ENCODE measurements at places on chromosomes 7 and 10.
A peak's percentile ranks its signal among the peaks of the same experiment; 100 is the strongest.

DNA sequence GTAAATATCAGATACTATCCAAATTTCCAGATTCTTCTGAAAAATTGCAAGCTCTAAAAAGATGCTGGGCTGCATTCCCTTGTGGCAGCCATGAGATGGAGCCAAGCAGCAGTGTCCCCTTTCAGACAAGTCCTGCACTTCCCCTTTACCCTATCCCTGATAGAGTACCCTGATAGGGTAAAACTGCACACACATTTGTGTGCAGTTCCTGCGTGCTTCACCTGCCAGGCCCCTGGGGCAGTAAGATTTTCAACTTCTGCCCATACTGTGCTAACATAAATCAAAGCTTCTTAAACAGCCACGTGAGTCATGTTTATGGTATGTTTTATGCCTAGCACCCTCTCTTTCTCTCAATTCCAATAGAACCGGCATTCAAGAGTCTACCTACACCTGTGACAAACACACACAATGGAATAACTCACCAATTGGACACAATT is 52.2 kb downstream of the IFIT5 start:
- no peak for DNase-seq

DNA sequence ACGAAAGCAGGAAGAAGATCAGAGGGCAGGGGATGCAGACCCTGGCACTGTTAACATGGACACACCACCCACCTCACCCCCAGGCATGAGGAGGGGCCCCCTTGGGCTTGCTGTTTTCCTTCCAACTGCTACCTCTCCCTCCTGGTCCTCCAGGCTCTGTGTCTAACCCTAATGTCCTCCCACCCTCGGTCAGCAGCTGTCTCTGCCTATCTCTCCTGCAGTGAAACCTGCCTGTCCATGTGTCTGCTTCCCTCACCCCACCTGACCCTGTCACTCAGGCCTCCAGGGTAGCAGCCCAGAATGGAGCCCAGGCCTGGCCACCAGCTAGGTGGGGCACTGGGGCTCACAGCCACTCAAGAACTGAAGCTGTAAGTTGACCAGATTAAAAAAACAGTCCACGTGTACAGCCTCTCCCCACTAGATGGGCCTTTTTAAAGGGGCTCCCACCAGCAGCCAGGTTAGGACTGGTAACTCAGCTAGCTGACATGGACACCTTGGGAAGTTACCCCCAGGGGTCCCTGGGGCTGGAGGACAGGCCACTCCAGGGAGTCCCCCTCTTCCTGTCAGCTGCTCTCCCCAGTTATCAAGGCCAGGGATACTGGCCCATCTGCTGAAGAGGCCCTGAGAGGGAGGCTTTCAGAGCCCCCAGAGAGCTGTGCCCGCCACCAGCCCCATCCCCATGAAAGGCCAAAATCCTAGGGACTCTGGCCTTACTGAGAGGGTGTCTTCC is 1.5 kb downstream of the SMARCD3 start:
- no peak for DNase-seq

DNA sequence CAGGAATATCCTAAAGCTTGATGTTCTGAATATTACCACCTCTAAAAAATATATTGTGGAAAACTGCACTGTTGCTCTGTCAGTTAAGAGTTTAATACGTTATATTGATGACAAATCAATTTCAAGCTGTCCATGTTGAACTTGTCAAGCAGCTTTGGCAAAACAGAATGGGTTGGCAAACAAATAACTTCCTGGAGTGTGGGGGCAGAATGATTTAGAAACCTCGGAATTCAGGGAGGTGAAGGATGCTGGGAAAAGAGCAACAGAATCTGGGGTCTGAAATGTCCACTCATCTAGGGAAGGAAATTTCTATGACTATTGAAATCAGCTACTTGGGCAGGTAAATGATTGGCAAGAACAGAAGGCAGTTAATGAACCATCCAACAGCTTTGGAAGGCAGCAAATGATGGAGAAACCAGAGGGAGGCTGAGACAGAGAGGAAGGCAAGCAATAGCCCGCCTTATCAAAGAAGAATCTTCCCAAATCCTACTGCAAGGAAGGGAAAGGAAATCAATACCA is 95.1 kb upstream of the PALS2 start:
- DNase-seq, result no peak

DNA sequence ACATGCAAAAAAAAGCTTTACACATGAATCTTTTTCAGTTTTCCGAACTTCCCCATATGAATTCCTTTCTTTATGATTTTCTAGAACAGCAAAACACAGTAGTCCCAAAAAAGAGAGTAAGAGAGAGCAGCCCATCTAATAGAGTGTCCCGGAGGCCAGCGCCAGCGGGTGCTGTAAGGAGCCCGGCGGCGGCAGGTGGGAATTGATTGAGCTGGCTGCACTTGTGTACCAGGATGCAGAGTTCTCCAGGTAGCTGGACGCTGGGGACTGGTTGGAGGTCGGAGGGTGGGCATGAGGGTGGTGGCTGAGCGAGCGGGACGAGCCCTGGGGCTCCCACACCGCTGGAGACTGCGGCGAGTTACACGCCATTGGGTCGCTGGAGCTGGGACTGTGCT is 4.0 kb downstream of the DLX5 start:
- no peak for DNase-seq

DNA sequence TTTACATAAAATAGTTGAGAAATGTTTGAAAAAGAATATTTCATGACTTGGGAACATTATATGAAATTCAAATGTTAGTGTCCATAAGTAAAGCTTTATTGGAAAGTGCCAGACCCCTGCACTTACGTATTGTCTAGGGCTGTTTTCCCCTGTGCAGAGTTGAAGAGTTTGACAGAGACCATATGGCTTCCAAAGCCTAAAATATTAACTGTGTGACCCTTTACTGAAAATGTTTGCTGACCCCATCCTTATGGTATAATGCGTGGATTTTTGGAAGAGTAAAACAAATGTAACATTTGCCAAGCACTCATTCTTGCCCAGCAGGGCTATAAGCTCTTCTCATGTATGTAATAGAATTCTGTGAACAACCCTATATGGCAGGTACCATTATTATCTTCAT is 40.1 kb upstream of the RAB18 start:
- DNase-seq, result no peak

GRCh38 chr7:114956702-114957101 is 34.8 kb downstream of the MDFIC start:
- no peak for DNase-seq

DNA sequence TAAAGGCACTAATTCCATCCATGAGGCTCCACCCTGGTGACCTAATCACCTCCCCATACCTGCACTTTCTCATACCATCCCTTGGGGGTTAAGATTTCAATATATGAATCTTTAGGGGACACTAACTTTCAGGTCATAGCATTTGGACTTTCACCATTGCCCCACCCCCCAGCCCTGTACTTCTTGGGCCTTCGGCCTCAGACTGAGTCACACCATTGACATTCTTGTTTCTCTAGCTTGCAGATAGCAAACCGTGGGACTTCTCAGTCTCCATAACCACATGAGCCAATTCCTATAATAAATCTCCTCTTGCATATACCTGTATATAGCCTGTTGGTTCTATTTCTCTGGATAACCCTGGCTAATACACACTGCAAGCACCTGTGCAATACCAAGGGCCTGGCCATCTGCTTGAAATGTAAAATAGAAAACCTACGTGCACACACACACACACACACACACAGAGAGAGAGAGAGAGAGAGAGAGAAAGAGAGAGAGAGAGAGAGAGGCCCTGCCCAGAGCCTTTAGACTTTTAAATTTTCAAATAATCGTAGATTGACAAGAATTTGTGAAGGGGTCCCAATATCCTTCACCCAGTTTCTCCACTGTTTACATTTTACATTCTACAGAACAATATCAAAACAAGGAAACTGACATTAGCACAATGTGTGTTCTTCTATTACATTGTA is 25.3 kb downstream of the ANXA8 start:
- DNase-seq, result no peak

- DNase-seq, result no peak
Observed at GRCh38 chr7:11203683-11204082, 230.0 kb downstream of the PHF14 start.

- no peak for DNase-seq
Observed at GRCh38 chr7:16935341-16935735, 53.6 kb upstream of the AGR3 start.

DNA sequence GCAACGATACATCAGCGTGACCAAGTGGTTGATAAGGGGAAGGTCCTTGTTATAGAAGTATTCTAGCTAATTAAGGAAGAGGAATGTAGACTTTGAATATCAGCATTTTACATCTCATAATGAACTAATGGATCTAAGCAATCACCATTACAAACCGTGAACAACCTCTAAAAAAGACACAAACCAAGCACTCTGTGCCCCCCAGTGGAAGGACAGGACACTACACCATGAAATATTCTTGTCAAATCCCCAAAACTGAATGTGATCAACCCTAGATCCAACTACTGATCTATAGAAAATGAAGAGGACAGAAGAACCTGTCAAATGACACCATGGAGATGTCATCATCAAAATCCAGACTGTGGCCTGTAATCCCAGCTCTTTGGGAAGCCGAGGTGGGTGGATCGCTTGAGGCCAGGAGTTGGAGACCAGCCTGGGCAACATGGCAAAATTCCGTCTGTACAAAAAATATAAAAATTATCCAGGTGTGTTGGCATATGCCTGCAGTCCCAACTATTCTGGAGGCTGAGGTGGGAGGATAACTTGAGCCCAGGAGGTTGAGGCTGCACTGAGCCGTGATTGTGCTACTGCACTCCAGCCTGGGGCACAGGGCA is 111.3 kb upstream of the CARD11 start:
- DNase-seq, result peak; percentile 29

DNA sequence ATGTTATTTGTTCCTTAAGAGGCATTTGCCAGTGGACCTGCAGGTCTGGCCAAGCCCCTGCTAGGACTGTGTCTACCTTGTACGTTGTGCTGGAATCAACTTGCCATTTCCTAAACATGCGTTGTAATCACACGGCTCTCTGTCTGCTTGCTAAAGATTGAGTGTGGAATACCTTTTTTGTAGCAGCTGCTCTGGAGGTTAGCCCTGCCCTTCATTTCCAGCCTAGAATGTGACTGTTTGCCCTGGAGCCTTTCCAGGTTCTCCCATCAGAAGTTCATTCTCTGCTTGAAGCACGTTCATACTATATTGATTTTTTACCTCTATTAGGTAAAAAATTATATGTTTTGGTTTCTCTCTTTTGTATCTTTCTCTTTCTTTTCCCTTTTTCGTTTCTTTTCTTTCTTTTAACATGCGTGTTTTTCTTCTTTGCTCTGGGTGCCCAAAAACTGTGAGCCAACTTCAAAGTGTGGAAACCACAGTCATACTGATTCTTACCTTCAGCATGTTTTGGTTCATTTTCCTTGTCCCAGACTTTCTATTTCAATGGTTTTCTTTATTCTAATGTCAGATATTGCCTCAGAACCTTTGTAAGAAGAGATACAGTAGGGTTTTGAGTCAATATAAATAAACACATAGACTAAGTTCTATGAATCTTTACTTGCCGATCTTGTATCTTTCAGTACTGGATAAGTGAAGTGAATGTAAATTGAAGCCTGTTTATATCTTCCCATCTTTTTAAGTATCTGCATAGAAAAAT is 111.9 kb upstream of the RPA3 start:
- no peak for DNase-seq

DNA sequence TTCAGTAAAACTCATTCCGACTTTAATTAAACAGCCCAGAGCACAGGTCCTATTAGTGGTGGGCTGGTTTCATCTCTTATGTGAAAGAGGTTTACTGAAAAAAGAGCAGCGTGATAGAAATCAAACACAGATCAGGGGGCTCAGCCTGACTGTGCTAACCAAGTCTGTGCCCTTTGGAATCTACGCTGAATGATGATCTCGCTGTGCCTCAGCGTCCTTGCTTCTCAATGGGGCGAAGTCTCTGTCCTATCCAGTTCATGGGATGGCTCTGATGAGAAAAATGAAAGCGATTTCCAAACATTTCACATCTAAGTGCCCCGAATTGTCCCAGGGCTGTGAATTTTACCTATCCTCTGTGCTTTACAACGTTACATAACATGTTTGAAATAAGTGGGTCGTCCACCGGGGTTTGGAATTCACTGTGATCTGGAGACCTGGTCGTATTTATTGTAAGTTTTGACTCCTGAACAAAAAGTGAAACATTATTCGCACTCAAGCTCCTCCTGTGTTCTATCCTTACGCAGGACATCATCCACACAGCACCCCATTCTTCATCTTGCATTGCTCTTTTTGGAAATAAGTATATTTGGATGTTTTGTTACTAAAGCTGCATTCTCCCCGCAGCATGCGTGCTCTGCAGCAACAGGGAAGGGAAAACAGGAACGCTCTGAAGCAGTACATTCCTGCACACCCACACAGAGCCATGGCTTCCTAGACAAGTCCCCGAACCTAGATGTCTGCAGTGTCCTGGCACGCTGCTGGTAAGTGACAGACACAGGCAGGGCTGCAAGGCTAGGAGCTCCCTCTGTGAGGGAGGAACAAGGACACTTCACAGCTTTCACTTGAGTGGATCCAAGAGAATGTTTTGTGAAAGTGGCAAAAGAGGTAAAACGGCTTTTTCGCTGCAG is 83.5 kb downstream of the SLC37A3 start:
- DNase-seq, result peak; percentile 28

DNA sequence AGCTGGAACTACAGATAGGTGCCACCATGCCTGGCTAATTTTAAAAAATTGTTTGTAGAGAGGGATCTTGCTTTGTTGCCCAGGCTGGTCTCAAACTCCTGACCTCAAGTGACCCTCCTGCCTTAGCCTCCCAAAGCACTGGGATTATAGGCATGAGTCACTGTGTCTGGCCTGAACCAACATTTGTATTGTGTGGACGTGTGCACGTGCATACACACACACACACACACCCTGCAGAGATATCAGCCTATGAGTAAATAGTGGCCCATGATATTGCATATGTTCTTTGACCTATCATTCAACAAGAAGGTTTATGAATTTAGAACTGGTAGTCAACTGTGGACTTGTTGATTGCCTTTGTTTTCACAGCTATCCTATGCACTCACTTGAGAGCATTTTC is 161.6 kb downstream of the BAMBI start:
- no peak for DNase-seq

GRCh38 chr10:30553018-30553625 is 76.4 kb downstream of the LYZL2 start:
- no peak for DNase-seq

DNA sequence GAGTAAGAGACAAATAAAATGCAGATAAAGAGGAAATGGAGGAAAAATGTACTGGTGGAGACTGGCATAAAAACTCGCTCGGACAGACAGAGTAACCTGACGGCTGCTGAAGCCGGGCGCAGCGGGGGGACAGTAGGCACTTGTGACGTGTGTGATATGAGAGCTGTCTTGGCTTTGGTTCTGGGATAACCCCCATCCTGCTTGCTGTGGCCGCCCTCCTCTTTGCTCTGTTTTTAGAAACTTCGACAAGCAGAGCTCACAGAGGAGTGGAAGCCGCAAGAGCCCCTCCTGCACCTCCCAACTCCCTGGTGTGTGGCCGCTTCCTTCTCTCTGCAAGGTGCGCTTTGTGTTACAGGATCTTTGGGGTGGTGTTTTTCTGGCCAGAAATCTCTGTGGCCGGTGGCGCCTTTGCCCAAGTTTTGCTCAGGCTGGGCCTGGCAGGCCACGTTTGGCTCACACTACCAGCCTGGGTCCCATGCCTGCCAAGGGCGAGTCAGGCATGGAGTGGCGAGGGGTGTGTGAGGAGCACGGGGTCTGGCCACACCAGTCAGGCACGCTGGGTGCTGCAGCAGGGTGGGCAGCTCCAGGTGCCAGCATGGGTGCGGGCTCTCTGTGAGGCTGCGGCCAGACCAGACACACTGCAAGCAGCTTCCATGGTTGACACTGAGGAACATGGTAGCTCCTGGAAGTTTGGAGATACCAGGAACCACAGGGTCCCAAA is 268.0 kb downstream of the DNAJB6 start:
- no peak for DNase-seq

- no peak for DNase-seq
Observed at GRCh38 chr7:25863005-25863728, 288.8 kb upstream of the NFE2L3 start.

- DNase-seq, result no peak
Observed at GRCh38 chr10:44395396-44395795, 10.5 kb upstream of the CXCL12 start.

All from pons (tissue), 1 donor.